ENCODE measurements at places on chromosomes 3 and 15. TPM values are rescaled to one million over a fixed set of nuclear protein-coding genes. Genes with fewer than 3 reads are reported as not detected.

GRCh38 chr3:69665026-69665737, 74.1 kb upstream of the MITF start:
- H3K4me3 ChIP-seq, result no peak overlapping the region
- DNase-seq, result peak; percentile 65
- H3K27me3 ChIP-seq, result peaks cover 3% of the 10 kb centered on the region
- H3K36me3 ChIP-seq, result no peaks in the 10 kb centered on the region

- H3K27me3 ChIP-seq, result peaks cover 8% of the 10 kb centered on the region
- no peaks in the 10 kb centered on the region for H3K36me3 ChIP-seq
- DNase-seq, result no peak
- no peak overlapping the region for H3K27ac ChIP-seq
- H3K4me3 ChIP-seq, result peak overlapping the region; percentile 71
Measured at GRCh38 chr3:133037436-133037835, 755 bp upstream of the TMEM108 start.

- H3K27ac ChIP-seq, result no peak overlapping the region
- peaks cover 10% of the 10 kb centered on the region for H3K4me1 ChIP-seq
- no peaks in the 10 kb centered on the region for H3K36me3 ChIP-seq
- no peak for DNase-seq
- no peak overlapping the region for H3K4me3 ChIP-seq
- H3K27me3 ChIP-seq, result no peaks in the 10 kb centered on the region
Measured at GRCh38 chr3:31880020-31880419, 101.0 kb downstream of the OSBPL10 start.

GRCh38 chr3:128378631-128379347, 87.9 kb downstream of the DNAJB8 start:
- no peaks in the 10 kb centered on the region for H3K27me3 ChIP-seq
- no peak overlapping the region for H3K27ac ChIP-seq
- H3K4me3 ChIP-seq, result no peak overlapping the region
- peaks cover 10% of the 10 kb centered on the region for H3K4me1 ChIP-seq

- no peak overlapping the region for H3K27ac ChIP-seq
- no peaks in the 10 kb centered on the region for H3K4me1 ChIP-seq
- H3K4me3 ChIP-seq, result no peak overlapping the region
- peak; percentile 51 for DNase-seq
- H3K36me3 ChIP-seq, result no peaks in the 10 kb centered on the region
- H3K27me3 ChIP-seq, result no peaks in the 10 kb centered on the region
Measured at GRCh38 chr15:71716990-71717389, 93.4 kb upstream of the NR2E3 start.

DNA sequence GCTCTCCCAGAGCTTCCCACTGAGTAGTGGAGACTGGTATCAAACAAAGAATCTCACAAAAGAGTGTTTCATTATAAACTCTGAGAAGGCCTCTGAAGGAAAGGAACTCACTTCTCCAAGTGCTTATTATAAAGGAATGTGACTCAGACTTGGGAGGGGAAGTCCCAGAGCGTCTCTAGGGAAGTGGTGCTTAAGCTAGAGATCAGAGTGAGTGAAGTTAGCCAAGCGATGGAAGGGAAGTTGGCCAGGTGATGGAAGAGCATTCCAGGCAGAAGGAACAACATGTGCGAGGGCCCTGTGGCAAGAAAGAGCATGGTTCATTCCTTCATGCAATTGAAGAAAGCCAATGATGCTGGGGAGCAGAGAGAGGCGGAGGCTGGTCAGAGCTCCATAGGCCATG, 2.3 kb downstream of the XYLB start:
- H3K36me3 ChIP-seq, result no peaks in the 10 kb centered on the region
- no peak overlapping the region for H3K27ac ChIP-seq
- H3K4me3 ChIP-seq, result no peak overlapping the region
- peak; percentile 27 for DNase-seq
- H3K27me3 ChIP-seq, result no peaks in the 10 kb centered on the region

GRCh38 chr3:13263770-13264467, 156.2 kb downstream of the NUP210 start:
- no peaks in the 10 kb centered on the region for H3K36me3 ChIP-seq
- H3K4me1 ChIP-seq, result no peaks in the 10 kb centered on the region
- no peak overlapping the region for H3K27ac ChIP-seq
- H3K4me3 ChIP-seq, result no peak overlapping the region
- peaks cover 5% of the 10 kb centered on the region for H3K27me3 ChIP-seq

DNA sequence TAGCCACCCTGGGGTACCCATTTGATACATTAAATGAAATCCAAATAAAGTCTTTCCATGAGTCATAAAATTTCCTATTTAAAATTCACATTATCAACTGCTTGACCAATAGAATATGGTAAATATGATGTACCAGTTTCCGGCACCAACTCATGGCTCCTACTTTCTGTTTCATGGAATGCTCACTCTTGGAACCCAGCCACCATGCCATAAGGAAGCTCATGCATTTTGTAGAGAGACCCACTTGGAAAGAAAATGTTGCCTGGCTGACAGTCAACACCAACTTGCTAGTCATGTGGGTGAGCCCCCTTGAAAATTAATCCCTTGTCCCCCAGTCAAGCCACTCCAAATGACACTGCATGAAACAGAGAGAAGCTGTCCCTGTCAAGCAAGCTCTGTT, 57.2 kb downstream of the WWTR1 start:
- H3K27ac ChIP-seq, result no peak overlapping the region
- DNase-seq, result no peak
- no peaks in the 10 kb centered on the region for H3K36me3 ChIP-seq
- peaks cover 42% of the 10 kb centered on the region for H3K4me1 ChIP-seq

GRCh38 chr3:194121891-194122631, 13.9 kb upstream of the HES1 start:
- no peak overlapping the region for H3K27ac ChIP-seq
- H3K4me1 ChIP-seq, result peaks cover 11% of the 10 kb centered on the region
- H3K4me3 ChIP-seq, result no peak overlapping the region
- no peaks in the 10 kb centered on the region for H3K36me3 ChIP-seq
- DNase-seq, result peak; percentile 81
- H3K27me3 ChIP-seq, result peaks cover 20% of the 10 kb centered on the region

- peak overlapping the region; percentile 48 for H3K4me3 ChIP-seq
- H3K36me3 ChIP-seq, result no peaks in the 10 kb centered on the region
- DNase-seq, result no peak
- H3K4me1 ChIP-seq, result peaks cover 7% of the 10 kb centered on the region
- H3K27ac ChIP-seq, result no peak overlapping the region
- peaks cover 27% of the 10 kb centered on the region for H3K27me3 ChIP-seq
Measured at GRCh38 chr15:40511472-40512133, 40.8 kb downstream of the CHST14 start.

GRCh38 chr15:70348581-70349344, 251.0 kb upstream of the TLE3 start:
- peaks cover 48% of the 10 kb centered on the region for H3K27me3 ChIP-seq
- no peaks in the 10 kb centered on the region for H3K36me3 ChIP-seq

GRCh38 chr3:168036619-168037018, 59.1 kb downstream of the GOLIM4 start:
- peaks cover 9% of the 10 kb centered on the region for H3K4me1 ChIP-seq
- H3K27me3 ChIP-seq, result no peaks in the 10 kb centered on the region
- H3K27ac ChIP-seq, result no peak overlapping the region
- no peak for DNase-seq
- H3K4me3 ChIP-seq, result no peak overlapping the region

DNA sequence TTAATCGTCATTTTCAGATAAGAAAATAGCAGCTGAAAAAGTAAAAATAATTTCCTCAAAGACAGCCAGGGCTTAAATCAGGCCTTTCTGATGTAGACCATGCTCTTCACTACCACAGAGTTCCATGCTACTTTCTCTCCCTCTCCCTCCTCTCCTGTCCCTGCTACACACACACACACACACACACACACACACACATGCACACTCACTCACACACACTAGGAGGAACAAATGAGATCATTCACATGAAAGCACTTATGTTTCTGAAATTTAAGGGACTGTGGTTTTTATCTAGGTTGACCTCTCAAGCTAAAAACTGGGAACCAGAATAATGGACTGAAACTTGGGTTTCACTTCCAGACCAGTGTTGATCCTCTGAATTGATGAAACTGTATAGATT, 4.1 kb upstream of the PSMA4 start:
- H3K4me3 ChIP-seq, result no peak overlapping the region
- no peaks in the 10 kb centered on the region for H3K27me3 ChIP-seq
- H3K4me1 ChIP-seq, result peaks cover 3% of the 10 kb centered on the region
- peak; percentile 16 for DNase-seq

- H3K36me3 ChIP-seq, result no peaks in the 10 kb centered on the region
- DNase-seq, result no peak
- no peaks in the 10 kb centered on the region for H3K4me1 ChIP-seq
- H3K4me3 ChIP-seq, result no peak overlapping the region
- H3K27ac ChIP-seq, result no peak overlapping the region
- no peaks in the 10 kb centered on the region for H3K27me3 ChIP-seq
Measured at GRCh38 chr15:90029024-90029423, 27.9 kb downstream of the ZNF710 start.

DNA sequence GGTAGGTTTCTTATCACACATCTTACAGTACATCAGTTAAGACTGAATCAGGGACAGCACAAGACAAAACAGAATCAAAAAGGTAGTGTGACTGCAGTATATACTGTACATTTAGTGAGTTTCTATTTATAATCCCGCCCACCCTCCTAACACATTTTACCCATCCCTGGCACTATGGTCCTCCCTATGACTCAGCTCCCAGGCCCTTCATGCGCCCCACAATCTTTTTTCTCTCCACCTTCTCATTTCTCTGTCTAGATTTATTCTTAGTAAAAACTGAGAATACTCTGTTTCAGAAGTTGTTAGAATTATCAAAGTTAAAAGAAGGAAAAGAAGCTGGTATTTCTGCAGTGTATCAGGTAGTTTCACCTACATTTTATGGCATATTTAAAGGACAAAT, 427.3 kb downstream of the CNTN4 start:
- H3K27me3 ChIP-seq, result no peaks in the 10 kb centered on the region
- H3K4me3 ChIP-seq, result no peak overlapping the region
- H3K36me3 ChIP-seq, result no peaks in the 10 kb centered on the region
- no peaks in the 10 kb centered on the region for H3K4me1 ChIP-seq
- no peak overlapping the region for H3K27ac ChIP-seq

- H3K4me3 ChIP-seq, result no peak overlapping the region
- H3K27ac ChIP-seq, result peak overlapping the region; percentile 52
- H3K27me3 ChIP-seq, result no peaks in the 10 kb centered on the region
Measured at GRCh38 chr3:161163297-161163696, 57.8 kb upstream of the NMD3 start.

- peaks cover 6% of the 10 kb centered on the region for H3K27me3 ChIP-seq
- no peak overlapping the region for H3K4me3 ChIP-seq
- no peaks in the 10 kb centered on the region for H3K4me1 ChIP-seq
- DNase-seq, result no peak
- no peak overlapping the region for H3K27ac ChIP-seq
- no peaks in the 10 kb centered on the region for H3K36me3 ChIP-seq
Measured at GRCh38 chr15:73807865-73808264, 54.7 kb upstream of the INSYN1 start.

DNA sequence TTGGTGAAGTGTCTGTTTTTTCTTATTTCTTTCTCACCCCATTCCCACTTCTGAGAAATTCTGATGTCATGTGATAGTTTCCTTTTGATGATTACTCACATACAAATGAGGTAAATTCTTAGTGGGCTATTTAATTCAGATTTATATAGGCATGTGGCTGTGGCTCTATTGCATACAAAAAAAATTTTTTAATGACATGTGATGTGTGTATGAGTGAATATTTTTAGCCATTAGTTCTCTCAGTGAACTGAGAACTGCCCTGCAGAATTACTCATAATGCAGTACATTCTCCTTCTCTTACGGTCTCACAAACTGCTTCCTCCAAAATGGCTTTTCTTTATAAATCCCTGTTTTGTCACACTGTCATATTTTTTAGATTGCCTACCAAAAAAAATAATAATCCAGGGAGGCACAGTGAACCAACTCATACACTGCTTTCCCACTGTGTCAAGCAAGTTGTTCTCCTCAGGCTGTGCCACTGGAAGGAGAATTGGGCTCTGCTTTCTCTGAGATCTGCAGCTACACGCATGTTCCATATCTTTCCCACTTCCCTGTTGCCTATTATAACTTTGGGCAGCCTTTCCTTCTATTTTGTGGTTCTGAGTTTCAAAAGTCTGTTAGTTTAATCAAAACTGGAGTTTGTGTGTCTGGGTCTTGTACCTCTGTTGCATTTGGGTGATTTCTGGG, 415.7 kb upstream of the THBS1 start:
- H3K4me1 ChIP-seq, result peaks cover 4% of the 10 kb centered on the region
- H3K27ac ChIP-seq, result peak overlapping the region; percentile 35
- peak; percentile 74 for DNase-seq

- H3K4me1 ChIP-seq, result peaks cover 3% of the 10 kb centered on the region
- H3K27ac ChIP-seq, result no peak overlapping the region
- no peak overlapping the region for H3K4me3 ChIP-seq
- H3K36me3 ChIP-seq, result no peaks in the 10 kb centered on the region
Measured at GRCh38 chr3:97860364-97860763, 38.6 kb downstream of the CRYBG3 start.

GRCh38 chr15:70587896-70588567, 175.3 kb downstream of the UACA start:
- H3K4me1 ChIP-seq, result peaks cover 16% of the 10 kb centered on the region
- no peaks in the 10 kb centered on the region for H3K36me3 ChIP-seq
- no peak overlapping the region for H3K4me3 ChIP-seq
- no peak for DNase-seq

DNA sequence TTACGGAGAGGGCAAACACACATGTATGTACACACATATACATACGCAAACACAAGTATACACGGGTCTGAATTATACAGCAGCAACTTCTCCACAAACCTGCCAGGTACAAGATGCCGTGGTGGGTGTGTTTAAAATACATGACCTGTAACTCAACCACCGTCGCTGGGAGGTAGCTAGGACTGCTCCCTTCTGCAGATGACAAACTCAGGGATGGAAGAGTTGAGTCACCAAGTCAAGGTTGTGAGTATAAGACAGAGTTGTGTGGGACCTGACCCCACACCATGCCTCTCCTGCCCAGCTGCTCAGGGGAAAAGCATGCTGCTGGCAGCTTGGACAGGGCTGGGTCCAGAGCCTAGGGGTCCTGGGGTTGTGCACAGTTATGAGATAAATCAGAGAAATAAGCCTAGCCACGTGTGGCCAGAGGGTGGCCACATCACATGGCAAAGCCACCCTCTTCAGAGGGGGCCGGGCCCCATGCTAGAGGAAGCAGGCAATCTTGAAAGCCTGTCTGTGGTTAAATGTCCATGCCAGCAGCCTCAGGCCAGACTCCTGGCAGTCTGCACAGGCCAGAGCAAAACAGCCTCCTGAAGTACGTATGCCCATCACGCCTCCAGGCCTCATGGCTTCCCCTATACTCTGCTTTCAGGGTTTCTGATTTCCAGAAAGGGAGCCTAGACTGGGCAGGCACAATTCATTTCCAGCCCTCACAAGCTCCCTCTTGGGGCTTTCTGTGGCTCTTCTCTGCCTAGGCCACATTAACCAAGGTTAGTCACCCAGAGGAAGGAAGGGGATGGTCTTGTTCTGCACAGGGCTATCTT, 107.7 kb upstream of the RPL32 start:
- no peaks in the 10 kb centered on the region for H3K27me3 ChIP-seq
- no peak overlapping the region for H3K4me3 ChIP-seq
- H3K36me3 ChIP-seq, result no peaks in the 10 kb centered on the region

The ATP13A5 gene
- total RNA-seq, result not detected

The CHDH gene
- total RNA-seq, result 0.22 TPM

The SLC12A6 gene
- total RNA-seq, result 15.8 TPM

The RETNLB gene
- not detected for total RNA-seq

The SNX1 gene
- 87.7 TPM for total RNA-seq

The TM6SF1 gene
- total RNA-seq, result 2.1 TPM

The DCLK3 gene
- total RNA-seq, result not detected

The HTD2 gene
- total RNA-seq, result 7.7 TPM

The PRSS50 gene
- not detected for total RNA-seq

Data from astrocyte (in vitro differentiated cells and primary cell).